ENCODE measurements at places on chromosomes 5 and 9.

DNA sequence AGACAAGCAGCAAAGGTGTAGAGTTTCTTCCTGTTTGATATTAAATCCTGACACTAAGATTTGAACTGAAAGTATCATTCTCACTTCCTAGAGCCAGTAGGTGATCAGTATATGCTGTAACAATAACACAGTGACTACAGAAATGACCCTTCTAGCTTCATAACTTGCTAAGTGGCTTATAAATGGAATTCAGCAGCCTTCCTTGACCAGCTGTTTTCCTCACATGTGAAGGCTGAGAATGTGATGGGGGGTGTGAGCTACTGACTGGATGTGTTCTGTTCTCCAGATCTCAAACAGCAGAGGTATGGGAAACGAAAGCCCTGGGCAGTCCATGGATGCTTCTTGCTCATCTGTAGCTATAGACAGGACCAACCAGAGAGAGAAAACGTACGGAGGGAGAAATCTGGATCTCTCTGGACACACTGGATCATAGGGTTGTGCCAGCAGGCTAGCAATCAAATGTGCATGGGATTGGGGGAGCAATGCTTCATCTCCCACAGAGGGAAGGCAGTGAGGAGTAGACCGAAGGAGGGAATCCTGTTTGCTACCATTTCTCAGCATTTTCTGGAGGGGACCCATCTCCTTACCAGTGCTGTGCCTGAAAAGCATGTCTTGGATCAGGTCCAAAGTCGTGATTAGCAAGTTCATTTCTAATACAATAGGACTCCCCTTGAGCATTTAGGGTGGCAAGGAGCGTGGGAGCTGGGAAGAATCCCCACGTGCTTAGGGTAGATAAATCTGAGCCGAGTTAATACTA is 39.4 kb downstream of the TNFAIP8 start:
- DNase-seq: no peak

- DNase-seq: no peak
Measured at GRCh38 chr9:89953824-89954615, 349.2 kb downstream of the GADD45G start.

GRCh38 chr5:112737070-112737462 is 619 bp upstream of the APC start:
- peak; percentile 37 for DNase-seq

DNA sequence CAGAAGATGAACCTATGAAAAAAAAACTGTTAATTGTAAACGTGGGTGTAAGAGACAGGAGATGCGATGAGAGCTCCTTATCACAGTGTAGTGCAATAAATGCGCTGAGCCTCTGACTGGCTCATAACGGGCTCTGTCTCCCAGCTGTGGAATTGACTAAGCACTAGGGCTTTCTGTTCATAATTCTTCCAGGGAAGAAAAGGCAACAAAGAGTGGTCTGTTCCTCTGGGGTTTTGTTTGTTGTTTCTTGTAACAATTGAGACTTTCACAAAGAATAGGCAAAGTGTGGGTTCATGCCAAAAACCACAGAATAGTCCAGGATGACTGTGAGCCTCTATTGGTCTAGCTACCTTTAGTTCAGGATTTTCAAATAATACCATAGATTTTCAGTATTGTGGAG is 39.4 kb downstream of the UBE2QL1 start:
- no peak for DNase-seq

DNA sequence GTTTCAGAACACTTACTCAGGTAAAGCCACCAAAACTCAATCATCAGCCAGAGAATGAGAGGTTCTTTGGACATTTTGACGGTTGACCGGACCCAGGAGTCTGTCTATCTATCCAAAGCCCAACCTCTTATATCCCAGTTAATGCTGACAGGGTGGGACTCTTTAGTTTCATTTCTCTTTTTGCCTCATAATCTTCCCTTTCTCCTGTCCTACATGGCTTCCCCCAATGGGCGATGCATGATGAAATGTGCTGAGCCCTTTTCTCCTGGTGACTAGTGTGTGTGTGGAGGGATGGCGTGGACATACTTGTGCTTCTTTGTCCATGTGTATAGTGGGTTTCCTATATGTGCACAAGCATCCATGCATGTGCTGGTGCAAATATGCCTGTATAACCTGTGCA is at the start of gene TIMD4:
Gene TIMD4 (minus strand): TSS at position 102 of the 400 bp plus-strand sequence. CDS start 28 bp downstream, at position 74.
- DNase-seq: no peak

GRCh38 chr9:72564479-72565281 is 43.3 kb downstream of the TMC1 start:
- no peak for DNase-seq

DNA sequence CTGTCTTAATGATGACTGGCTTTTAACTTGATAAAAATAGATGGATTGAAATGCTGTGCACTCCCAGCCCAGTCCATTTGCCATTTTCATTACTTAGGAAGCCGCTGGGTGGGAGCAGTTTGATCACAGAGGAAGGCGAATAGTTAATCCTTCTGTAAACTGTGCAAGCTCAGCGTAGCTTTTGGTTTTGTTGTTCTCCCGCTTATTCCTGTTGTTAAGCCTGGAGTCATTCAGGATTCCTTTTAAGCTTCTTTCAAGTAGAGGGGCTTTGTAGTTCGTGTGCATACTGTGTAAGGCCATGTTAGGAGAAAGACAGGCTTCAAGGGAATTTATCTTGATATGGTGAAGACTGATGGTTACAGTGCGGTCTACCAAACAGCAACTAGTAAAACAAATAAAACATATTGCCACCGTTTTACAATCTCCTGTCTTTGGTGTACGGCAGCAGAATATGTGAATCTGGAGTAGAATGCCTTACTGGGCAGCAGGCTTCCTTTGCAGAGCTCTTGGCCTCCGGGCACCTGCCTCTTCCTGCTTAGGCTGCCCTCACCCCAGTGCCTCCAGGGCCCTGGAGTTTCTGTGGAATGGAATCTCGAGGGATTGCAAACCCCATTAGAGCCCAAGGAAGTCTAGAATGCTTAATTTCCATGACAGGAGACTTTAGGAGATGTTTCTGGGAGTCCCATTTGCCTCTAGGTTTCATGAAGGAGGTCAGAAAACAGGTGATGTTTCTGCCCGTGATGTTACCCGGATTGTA is 141.4 kb downstream of the TRIO start:
- DNase-seq: no peak

GRCh38 chr9:1837453-1838084 is 177.6 kb upstream of the SMARCA2 start:
- DNase-seq: no peak

DNA sequence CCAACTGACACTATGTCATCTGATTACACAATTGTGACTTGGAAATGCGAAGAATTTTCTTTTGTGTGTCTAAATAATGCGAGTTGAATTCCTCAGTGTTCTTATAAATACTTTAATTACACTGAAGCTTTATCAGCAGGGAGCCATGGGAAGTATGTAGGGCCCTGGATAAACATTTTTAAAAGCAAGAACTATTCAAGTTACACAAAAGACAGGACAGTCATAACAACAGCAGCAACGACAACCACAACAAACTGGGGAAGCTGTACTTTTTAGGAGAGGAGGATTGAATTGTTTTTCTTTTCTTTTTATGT is 250.3 kb upstream of the ZNF608 start:
- DNase-seq: no peak

GRCh38 chr9:25990376-25990775 is 312.1 kb upstream of the TUSC1 start:
- no peak for DNase-seq

DNA sequence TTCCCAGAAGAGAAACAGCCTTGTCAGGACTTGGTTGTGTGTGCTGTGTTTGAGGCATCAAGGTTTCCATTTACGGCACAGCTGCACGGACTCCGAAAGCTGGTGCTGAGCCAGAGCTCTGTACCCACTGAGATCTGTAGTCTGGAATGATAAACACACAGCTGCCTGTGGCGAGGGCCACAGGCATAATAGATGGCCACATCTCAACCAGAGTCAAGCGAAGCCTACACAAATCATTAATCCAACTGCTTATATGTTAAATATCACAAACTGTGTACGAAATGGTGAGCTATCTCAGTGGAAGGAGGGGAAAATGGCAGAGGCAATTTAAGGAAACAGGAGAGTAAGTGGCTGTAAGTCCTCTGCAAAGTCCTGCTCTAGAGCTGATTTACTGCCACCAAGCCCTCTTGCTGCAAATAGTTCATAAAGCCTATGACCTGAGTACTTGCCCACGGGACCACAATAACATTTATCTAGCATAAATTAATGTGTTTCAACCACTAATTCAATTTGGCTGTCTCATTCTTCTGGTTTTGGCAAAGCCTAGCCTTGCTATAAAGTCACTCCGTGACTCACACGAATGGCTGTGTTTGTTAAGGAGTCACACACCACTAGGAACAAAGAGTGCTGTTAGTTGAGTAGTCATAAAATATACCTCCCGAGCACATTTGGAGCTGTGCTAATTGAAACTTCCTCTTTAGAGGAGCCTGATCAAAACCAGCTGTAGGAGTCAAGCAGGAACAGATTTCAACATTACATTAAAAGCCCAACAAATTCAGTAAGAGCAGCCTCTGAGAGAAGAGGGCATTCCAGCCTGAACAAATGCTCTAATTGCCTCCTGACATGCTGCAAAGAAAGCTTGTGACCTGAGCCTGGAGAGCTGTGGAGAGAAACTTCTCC is 738.6 kb upstream of the ZNF608 start:
- DNase-seq: peak; percentile 89

DNA sequence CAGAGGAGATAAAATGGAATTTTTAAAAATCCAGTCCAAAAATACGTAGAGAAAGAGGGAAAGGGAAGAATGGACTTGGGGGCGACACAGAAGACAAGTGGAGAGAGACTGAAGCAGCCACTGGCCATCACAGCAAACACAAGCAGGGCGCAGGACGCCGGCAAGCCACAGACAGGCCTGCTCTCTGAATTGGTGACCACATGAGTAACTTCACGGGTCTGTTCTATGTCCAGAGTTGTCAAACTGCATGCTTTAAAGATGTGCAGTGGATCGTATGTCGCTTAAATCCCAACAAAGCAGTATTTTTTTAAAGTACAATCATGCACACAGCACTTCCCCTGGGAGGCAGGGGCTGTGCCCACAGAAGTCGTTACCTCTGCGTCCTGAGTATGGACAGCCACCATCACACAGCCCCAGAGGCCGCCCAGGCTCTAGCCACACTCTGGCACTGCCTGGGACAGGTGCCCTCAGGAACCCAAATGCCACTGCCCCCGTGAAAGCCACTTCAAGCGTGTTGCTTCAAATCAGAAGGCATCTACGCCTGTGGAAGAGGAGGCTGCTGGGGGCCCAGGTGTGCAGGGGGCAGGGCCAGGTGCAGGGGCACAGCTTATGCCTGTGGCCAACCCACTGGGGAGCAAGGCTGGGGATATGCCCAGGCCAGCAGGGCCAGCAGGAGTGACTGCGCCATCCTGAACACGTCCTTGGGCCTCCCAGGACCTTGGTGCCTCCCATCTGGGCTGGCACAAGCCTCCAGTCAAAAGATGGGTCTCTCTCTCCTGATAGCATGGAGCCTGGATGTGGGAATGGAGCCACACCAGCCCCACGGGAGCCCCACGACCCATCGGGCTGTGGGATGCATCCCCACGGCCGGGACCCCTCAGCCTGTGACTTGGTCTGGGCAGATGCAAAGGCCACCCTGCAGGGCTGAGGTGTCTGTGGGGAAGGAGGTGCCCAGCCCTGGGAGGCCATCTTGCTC is 5.9 kb upstream of the LRRC14B start:
- DNase-seq: no peak

- DNase-seq: no peak
Measured at GRCh38 chr5:144247131-144247530, 76.5 kb downstream of the KCTD16 start.

GRCh38 chr9:116153765-116154333 is at the start of gene PAPPA:
PAPPA (plus strand) TSS chr9:116153791; CDS start chr9:116154173, 382 bp downstream.
- DNase-seq: no peak

DNA sequence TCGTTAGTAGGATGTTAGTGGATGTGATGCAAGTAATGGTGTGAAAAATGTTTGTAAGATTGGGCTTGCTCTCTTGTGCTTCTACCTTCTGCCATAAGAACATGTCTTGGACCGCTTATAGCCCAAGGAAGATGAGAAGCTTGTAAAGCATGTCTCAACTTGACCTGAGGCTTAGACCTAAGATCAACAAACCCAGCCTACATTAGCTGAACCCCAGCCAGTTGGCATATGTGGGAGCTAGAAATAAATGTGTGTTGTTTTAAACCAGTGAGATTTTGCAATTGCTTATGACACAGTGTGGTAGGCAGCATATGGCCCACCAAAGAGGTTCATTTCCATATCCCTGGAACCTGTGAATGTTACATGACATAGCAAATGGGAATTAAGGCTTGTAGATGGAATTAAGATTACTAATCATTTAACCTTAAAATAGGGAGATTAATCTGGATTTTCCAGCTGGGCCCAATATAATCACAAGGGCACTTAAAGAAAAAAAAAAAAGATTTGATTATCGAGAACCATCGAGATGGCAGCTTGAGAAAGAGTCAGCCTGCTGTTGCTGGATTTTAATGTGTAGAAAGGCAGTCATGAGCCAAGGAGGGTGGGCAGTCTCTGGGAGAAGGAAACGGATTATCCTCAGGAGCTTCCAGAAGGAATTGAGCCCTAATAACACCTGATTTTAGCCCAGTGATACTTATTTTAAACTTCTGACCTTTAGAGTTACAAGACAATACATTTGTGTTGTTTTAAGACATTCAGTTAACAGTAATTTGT is 27.3 kb upstream of the EDIL3 start:
- no peak for DNase-seq

GRCh38 chr5:39854771-39855410 is 430.1 kb upstream of the DAB2 start:
- no peak for DNase-seq

GRCh38 chr5:159775890-159776289 is 140.4 kb upstream of the ADRA1B start:
- DNase-seq: no peak

- DNase-seq: no peak
Measured at GRCh38 chr5:133400831-133401351, 211.4 kb downstream of the FSTL4 start.

GRCh38 chr9:95766906-95767305 is 108.6 kb upstream of the ERCC6L2 start:
- no peak for DNase-seq

GRCh38 chr9:95005278-95006143 is 279.0 kb downstream of the AOPEP start:
- no peak for DNase-seq

DNA sequence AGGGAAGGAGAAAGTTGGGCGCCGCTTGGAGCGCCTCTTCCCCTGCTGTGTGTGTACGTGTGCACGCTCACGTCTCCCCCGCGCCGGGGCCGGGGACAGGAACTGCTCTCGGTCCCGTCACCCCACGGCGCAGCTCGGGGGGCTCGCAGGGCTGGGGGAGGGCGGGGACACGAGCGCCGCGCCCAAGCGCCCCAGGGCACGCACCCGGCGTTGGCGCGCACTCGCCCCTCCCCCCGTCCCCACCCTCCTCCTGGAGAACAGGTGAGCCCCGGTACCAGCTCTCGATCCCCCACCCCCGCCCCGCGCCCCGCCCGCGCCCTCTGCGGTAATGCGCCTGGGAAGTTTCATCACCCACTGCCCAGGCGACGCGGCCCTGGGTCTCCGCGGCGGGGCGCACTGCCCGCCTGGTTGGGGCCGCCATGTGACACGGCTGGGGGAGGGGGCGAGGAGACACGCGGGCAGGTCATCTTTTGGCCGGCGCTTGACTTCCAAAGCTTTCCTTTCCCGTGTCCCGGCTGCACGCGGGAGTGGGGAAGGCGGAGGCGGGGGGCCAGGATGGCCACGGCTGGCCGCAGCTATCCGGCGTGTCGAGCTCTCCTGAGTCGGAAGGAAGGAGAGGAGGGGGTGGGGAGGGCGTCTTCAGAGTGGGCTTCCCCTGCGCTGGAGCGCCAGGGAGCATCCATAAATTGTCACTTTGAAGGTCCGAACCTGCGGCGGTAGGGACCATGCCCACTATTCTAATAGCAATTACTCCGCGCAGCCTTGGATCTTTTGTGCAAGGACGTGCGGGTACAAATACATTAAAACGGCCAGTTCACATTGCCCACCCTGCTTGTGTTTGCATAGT is 1.5 kb upstream of the STC2 start:
- DNase-seq: no peak

GRCh38 chr5:5296051-5296450 is 126.4 kb upstream of the ICE1 start:
- no peak for DNase-seq

All from bone marrow (tissue), 2 donors.